Stimulated activated CD8-positive, alpha-beta memory T cell treated with anti-CD3 and anti-CD28 coated beads, Interleukin-15, amount 100 ng/mL, for 1 hour (primary cell): ENCODE measurements at places on chromosomes 1 and 21.

DNA sequence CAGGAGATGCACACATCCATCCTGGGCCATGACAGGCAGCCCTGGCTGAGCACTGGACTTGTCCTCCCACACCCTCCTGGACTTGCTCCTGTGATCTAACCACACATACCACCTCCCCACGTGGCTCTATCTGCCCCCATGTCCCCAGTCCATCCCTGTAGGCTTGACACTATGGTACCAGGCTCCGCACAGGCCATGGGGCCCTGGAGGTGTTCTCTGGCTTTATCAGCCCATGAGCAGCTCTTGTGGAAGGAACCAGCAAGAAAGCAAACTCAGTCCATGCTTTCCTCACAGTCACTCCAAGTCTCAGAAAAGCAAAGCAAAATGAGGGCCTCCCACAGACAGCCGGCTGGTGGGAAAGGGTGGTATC is 61.6 kb downstream of the CD46 start:
- DNase-seq = no peak

DNA sequence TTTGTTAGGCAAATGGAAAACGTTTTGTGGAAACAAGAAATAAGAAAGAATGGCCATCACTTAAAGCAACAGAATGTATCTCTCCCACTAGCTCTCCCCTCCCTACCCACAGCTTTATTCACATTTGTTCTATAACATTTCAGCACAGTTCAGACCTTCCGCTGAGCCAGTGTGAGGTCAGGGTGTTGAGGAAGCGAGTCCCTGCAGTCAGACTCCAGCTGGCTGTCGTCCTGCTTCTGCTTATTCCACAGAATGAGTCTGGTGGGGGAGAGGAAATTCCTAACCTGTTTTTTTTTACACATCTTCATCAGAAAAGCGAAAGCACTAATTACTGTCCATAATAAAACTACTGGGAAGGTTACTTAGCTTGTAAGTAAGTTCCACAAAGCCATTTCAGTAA is 39.0 kb downstream of the MRPL39 start:
- no peak for DNase-seq

DNA sequence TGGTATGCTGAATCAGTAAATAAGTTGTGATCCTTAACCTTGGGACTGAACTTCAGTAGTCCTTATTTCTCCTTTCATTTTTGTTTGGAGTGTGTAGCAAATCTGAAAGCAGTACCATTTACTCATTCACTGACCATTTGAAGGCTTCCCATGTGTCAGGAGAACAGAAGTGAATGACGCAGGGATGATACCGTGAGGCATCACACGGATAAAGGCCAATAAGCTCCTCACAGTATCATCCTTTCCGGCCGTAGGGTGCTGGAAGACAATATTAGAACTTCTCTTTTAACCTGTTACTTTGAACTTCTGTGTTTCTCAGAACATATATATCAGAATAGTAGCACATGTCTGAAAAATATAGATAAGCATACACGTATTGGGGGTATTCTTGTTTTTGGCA is 21.3 kb downstream of the BACH1 start:
- DNase-seq = no peak

GRCh38 chr21:16588433-16588860 is 858.7 kb downstream of the USP25 start:
- no peak for DNase-seq

- DNase-seq = no peak
Measured at GRCh38 chr21:23861911-23862504, 1745.3 kb downstream of the MRPL39 start.

GRCh38 chr1:170630977-170631376 is 33.0 kb upstream of the PRRX1 start:
- DNase-seq = no peak

- DNase-seq = no peak
Measured at GRCh38 chr1:200867018-200867811, 5.6 kb upstream of the GPR25 start.

- no peak for DNase-seq
Measured at GRCh38 chr1:3163356-3163755, 94.4 kb downstream of the PRDM16 start.

DNA sequence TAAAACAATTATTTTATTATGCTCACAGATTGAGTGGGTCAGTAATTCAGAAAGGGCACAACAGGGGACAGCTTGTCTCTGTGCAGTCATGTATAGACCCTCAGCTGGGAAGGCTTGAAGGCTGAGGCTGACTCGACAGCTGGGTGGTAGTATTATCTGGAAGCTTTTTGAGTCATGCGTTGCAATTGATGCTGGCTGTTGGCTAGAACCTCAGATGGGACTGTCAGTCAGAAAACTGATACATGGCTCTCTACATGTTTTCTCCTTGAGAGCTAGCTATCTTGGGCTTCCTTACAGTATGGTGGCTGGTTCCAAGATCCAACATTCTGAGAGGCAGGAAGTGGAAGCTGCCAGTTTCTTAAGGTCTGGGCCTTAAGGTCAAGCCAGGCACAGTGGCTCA is 61.5 kb upstream of the SELENON start:
- DNase-seq = no peak

DNA sequence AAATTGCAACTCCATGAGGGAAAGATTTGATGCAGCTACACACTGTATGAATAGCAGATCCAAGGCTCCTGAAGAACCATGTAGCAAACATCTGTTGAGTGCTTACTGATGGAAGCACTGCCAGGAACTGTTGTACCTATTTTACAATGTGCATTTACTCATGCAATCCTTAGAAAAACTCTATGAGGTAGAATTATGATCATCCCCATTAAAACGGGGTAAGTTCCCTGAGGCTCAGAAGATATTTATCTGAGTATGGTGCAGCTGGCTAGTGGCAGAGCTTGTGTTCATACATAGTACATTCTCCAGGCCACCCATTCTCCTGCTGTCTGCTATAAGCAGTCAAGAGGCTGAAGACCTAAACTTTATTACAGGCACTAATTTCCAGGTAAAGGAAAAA is 54.4 kb upstream of the C8B start:
- no peak for DNase-seq

- DNase-seq = no peak
Measured at GRCh38 chr1:12134716-12135115, 32.1 kb upstream of the TNFRSF1B start.

GRCh38 chr1:23533246-23534023 is 2.4 kb upstream of the E2F2 start:
- DNase-seq = no peak

GRCh38 chr1:47241114-47242113 is 9.4 kb upstream of the TAL1 start:
- no peak for DNase-seq

GRCh38 chr1:202642619-202643291 is 67.5 kb downstream of the SYT2 start:
- DNase-seq = no peak

DNA sequence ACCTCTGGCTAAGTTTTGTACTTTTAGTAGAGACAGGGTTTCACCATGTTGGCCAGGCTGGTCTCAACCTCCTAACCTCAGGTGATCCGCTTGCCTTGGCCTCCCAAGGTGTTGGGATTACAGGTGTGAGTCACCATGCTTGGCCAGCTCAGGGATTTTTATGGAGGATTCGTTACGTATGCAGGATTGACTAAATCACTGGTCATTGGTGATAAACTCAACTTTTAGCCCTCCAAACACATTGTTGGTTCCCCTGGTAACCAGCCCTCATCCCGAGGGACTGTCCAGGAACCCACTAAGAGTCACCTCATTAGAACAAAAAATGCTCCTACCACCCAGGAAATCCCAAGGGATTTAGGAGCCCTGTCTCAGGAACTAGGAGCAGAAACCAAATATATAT is 40.4 kb downstream of the ST3GAL3 start:
- DNase-seq = no peak

DNA sequence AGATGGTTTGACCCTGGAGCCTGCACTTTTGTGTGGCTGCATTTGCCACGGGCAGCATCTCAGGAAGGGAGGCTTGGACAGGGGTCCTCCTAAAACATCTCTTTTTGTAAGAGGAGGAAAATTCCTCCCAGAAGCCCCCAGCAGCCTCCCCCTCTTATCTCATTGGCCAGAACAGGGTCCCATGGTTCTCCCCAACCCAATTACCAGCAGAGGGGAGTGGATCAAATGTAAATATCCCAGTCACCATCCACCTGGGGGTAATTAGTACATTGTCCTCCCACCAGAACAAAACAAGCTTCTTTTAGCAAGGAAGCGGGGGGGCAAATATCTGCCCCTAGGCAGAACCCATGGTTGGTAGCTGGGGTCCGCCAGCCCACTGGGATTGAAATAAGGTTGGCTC is 44.7 kb upstream of the TENT5B start:
- DNase-seq = no peak

DNA sequence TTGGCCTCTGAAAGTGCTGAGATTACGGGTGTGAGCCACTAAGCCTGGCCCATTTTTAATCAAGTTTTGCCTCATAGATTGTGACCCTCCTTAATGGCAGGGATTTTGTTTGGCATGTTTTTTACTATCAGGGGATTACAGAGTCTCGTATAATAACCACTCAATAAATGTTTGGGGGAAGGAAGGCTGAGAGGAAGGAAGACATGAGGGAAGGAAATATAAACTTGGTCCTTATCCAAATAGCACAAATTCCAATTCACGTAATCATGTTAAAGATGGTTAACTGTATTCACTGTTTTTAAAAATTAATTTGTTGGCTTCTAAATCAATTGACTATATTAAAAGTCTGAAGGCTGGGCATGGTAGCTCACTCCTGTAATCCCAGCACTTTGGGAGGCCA is 30.9 kb upstream of the SERTAD4 start:
- no peak for DNase-seq

GRCh38 chr1:1157033-1157365 is 16.7 kb upstream of the TTLL10 start:
- DNase-seq = no peak

DNA sequence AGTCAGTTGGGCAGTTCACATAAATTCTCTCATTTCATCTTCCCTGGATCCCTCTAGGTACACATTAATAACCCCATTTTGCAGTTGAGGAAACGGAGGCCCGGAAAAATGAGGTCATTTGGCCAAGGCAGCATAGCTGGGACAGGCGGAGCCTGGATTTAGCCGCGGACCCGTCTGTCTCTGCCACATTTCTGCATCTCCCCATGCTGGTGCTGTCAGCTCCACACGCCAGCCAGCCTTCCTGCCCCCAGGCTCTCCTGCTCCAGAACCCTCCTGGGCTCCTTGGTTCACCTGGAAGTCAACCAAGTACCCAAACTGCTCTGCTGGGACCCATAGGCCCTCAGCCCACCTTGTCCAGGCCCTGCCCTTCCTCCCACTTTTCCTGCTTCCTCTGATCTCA is 7.6 kb downstream of the FOXO6 start:
- no peak for DNase-seq

- no peak for DNase-seq
Measured at GRCh38 chr1:209219791-209220524, 363.6 kb upstream of the CAMK1G start.
